Osteoblast (primary cell): ENCODE measurements at places on chromosomes 1 and 21.

- no peak for DNase-seq
These were observed 98.0 kb downstream of the DENND1B start for GRCh38 chr1:197677313-197677712.

DNA sequence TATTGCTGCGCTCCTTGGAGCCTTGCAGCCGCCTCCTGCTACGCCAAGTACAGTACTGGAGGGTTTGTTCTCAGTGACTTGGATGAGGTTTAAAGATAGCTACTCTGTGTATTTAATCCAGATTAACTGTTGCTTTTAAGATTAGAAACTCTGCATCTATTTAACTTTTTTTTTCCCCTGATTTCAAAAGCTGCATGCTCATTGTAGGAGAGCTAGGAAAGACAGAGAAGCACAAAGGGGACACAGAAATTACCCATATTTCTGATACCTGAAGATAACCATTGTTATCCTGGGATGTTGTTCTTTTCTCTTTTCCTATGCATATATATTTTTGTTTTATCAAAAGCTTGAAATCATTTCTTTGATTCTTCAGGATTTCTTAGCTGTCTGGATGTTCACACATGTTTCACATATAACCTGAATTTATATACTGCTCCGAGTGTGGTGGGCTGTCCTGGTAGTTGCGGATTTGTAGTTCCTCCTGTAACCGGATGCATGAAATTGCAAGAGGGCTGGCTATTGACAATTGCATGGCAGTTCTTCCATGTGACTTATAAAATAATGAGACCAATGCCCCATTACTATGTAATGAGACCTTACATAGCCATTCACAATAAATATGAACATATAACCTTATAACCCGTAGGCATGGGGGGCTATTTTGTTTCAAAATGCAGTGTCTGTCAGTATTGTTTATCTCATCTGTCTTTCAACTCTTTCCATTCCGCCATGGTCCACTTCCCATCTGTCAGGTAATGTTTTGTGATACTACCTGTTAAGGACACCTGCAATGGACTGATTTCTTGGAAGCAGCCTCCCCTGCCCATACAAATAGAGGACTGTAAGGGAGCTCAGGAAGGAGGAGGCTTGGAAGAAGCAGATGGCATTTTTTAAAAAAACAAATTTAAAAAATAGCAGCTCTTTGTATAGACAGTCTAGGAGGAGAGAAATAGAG lies 1.4 kb downstream of the RAVER2 start:
- DNase-seq, result no peak

DNA sequence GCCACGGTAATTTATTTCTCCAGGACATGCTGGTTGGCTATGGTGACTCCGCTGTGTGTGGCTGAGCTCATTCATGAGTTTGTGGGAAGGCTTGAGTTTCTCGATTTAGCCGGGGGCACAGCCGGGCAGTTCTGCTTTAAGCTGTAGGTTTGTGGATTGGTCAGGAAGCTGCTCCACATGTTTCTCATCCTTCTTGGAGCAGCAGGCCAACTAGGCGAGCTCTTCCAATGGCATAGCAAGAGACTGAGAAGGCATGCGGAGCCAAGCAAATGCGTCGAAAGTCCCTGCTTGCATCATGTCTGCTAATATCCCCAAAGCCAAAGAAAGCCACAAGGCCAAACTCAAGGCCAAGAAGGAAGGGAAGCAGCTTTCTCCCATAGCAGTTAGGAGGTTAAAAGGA lies 71.6 kb upstream of the GREM2 start:
- DNase-seq, result no peak

DNA sequence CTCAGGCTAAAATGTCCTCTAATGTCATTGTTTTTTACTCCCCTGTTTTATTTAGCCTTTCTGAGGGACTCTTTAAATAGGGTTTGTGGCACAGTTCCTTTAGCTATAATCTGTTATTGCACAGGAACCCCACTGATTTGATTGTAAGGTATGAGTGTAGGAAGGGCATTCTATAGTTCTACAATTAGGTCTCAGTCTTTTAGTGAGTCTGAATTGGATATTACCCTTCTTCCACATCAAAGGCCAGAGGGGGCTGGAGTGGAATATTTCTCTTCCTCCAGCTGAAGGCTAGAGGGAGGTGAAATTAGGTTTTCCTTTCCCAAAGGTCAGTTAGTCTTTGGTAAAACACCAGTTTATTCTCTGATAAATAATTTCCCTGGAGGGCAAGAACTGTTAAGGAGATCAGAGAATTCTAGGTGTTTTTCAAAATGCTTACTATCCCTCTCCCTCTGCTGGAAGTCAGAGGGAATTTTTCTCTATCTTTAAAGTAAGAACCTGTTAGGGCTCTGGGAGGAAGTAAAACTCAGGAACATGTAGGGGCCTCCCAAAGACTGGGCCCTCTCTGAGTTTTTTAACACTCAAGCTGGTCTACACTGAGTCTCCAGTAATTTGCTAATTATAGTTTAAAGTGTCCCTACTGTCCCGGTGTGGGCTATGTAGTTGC lies 176.3 kb upstream of the ZNHIT6 start:
- DNase-seq, result peak; percentile 21

DNA sequence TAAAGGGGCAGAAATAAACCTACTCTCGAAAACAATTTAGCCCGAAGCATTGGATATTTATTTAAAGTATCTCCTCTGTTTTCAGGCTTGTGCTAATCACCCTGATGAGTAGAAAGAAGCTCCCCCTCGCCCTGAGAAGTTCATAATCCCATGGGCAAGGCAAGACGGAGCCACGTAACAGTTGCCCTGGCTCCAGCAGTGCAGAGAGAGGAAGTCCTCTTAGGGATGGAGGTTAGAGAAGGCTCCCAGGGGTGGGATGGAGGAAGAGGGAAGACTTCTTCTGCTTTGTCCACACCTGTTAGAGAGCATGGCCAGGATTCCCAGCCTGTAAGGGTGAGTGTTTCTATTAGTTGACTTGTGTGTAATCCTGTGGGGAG lies 3.4 kb upstream of the GPR25 start:
- DNase-seq, result no peak

DNA sequence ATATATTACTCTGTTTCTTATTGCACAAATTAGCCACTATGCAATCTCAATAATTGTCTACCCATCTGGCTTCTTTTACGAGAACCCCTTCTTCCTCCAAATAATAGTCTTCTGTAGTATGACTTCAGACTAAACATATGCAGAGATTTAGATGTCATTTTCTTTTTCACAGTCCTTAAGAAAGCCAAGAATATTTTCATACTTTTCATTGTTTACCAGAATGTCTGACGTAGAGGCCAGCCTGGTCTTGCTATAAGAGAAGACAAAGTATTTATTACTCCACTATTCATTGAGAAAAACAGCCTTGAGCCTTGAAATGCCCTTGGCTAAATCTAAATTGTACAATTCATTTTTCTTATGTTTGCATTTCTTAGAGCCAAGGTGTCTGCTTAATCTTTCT lies 714.9 kb upstream of the CXADR start:
- no peak for DNase-seq

DNA sequence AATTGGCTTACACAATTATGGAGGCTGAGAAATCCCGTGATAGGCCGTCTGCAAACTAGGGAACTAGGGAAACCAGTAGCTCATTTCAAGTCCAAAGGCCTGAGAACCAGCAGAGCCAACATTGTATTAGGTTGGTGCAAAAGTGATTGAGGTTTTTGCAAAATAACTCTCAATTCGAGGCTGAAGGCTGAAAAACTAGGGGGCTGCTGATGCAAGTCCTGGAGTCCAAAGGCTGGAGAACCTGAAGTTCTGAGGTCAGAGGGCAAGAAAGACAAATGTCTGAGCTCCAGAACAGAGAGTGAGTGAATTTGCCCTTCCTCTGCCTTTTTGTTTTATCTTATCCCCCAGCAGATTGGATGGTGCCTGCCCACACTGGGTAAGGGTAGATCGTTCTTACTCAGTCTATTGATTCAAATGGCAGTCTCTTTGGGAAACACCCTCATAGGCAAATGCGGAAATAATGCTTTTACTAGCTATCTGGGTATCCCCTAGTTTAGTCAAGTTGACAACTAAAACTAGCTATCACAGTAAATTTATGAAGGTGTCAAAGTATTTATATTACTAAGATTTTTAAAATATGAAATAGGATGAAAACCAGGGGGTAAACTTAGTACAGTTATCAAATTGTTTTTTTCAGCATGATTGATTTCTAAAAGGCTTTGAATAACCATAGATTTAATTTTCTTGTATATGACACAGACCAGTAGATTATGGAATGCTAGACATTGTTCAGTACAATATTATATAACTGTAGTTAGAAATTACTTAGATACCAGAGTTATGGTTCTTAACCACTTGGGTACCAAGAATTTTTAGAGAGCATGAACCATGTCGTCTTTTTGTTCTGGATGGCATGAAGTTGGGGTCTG lies 15.4 kb downstream of the RABGAP1L start:
- no peak for DNase-seq

GRCh38 chr1:41719590-41719989 lies 199.1 kb downstream of the HIVEP3 start:
- DNase-seq, result no peak

DNA sequence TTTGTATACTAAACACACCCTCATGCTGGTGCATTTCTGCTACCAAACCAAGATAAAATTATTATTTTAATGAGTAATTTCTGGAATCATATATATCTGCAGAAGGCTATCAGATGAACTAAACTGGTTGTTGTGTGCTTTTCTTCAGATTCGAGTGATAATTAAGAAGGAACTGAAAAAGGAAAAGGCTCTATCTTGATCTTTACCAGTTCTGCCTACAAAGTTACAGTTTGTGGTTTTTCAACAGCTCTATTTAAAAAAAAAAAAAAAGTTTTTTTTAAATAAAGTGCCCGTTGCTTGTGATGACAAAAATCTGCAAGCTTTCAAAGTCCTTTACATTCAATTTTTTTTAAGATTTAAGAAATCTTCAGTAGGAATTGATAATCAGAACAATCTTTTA lies 13.6 kb downstream of the DENND1B start:
- no peak for DNase-seq
